ENCODE measurements at places on chromosomes 12 and 14. TPM values are rescaled to one million over a fixed set of nuclear protein-coding genes. Genes with fewer than 3 reads are reported as not detected.

GRCh38 chr12:54038871-54039414, 6.1 kb downstream of the HOXC5 start:
- DNase-seq = no peak

GRCh38 chr12:2613326-2614073, 181.3 kb upstream of the FKBP4 start:
- peak; percentile 18 for DNase-seq

GRCh38 chr14:22598099-22598895, at the start of gene ABHD4:
ABHD4 (plus strand) TSS chr14:22598300; CDS start chr14:22598307, 7 bp downstream.
- peak; percentile 62 for DNase-seq

- no peak for DNase-seq
Observed at GRCh38 chr14:103867020-103867419, 19.6 kb upstream of the PPP1R13B start.

DNA sequence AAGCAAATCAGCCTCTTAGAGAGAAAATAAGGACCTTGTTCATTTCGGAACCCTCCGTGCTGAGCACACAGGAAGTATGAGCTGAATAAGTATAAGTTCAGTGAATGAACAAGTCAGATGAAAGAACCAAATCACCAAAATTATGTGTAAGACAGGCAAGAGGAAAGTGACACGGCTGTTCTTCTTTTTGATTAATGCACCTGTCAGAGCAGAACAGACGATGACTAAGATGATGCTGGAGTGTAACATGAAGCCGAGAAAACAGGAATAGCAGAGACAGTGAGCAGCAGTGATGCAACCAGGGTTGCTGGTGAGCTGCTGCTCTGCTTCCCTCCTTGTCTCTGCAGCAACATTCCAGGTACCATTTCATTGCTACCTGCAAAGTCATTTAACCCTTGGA, 861.1 kb downstream of the GALC start:
- DNase-seq = no peak

EMC9 gene
- total RNA-seq = 12.3 TPM

FGF6 gene
- not detected for total RNA-seq

CARMIL3 gene
- total RNA-seq = 0.29 TPM

CEP170B gene
- total RNA-seq = 20.2 TPM
